ENCODE measurements at places on chromosomes 11 and 22.

DNA sequence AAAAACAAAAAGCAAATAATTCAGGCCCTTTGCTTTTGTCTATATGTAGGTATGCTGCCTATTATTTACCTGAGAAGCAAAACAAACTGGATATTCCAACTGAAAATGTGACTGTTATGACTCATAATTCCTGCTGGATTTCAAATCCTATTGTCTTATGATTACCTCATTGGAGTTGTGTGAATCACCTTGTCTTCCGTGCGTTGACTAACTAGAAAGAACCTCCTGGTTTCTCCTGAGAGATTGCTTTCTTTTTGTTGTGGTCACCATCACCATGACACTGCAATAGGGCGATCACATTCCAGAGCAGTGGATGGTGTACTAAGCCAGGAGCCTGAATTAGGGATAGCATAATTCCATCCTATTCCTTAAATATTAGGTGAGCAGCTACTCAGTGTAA lies 23.0 kb upstream of the EXPH5 start:
- no peak for DNase-seq

- DNase-seq, result no peak
Measured at GRCh38 chr22:19018256-19018655, 82.2 kb upstream of the PRODH start.

DNA sequence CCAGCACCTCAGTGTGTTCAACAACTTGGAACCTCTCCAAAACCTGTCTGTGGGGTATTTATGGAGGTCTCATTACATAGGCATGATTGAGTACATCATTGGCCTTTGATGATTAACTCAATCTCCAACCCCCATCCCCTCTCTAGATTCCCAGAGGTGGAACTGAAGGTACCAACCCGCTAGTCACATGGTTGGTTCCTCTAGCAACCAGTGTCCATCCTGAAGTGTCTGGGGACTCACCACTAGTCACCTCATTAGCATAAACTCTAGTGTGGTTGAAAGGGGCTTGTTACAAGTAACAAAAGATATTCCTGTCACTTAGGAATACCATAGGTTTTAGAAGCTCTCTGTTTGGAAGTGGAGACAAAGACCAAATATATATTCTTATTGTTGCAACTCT lies 40.3 kb downstream of the SIK2 start:
- no peak for DNase-seq

- no peak for DNase-seq
Measured at GRCh38 chr22:41550952-41551491, 6.8 kb upstream of the POLR3H start.

DNA sequence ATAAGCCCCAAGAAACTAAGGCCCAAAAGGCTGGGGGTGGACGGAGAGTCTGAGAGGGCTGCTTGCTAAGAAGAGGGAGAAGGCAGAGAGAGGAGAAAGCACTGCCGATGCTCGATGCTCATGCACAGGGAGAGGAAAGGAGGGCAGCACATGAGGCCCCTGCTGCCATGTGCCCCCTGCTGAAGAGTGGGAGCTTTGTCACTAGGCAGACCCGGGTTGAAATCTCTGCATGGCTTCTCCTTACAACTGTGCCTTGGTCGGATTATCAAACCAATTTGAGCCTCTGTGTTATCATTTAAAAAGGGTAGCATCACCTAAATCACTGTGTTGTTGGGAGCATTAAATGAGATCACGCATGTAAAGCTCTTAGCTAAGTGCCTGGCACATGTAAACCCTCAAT lies 330.5 kb downstream of the NXPE2 start:
- no peak for DNase-seq

DNA sequence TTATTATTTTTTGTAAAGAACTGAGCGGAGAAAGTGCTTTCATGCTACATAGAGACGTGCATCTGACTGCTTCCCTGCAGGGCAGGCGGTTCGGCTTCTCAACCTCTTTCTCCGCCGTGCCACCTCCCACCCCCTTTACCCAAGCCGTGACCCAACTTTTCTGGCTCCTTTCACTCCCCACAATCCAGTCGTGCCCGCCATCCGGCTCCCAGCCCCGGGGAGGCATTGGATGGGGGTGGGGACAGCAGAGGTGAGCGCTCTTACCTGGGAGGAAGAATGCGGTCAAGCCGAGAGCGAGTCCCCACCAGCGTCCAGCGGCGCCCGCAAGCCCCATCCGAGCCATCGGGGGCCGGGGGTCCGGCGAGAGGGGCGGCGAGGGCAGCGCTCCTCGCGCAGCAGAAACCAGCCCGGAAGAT lies 781 bp downstream of the NECTIN1 start:
- DNase-seq, result no peak

- DNase-seq, result no peak
Measured at GRCh38 chr22:46275455-46276122, 7.8 kb downstream of the TTC38 start.
